NCI-H2107 (cell line): ENCODE measurements at places on chromosomes 5 and 9.

DNA sequence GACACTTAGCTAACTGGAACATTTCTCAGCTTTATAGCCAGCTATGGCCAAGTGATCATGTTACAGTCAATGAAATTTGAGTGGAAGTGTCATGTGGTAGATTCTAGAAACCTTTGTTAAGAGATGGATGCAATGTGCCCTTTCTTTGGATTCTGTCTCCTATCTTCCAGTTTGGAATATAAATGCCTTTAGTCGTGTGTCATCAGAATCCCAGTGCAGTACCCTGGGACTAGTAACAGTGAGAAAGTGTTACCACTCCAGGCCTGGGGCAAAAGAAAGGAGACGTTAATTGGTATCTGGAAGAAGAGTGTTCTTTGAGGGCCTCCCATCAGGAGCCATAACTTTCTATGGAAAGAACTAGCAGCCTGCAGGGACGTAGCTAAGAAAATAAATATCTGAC, 149.6 kb downstream of the SNX18 start:
- DNase-seq, result no peak

DNA sequence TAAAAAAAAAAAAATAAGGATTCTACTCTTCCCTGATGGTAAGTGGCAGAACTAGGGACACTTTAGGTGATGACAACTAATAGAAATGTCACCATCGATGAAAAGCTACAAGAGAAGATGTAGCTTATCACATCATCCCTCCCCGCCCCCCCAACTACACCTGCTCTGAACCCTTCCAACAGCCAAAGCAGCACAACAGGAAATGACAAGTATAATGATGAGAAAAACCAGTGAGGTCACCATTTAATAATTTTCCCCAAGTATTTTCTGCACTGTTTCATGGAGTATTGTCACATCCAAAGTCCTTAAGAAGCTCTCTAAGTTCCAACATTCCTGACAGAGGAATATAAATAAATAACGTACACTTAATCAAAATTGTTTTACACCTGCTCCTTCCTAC, 221.4 kb downstream of the EFNA5 start:
- DNase-seq, result no peak

GRCh38 chr9:132182314-132183091, 20.6 kb downstream of the NTNG2 start:
- no peak for DNase-seq

GRCh38 chr9:40913928-40914673, 214.4 kb downstream of the FOXD4L6 start:
- no peak for DNase-seq

GRCh38 chr5:16600397-16600796, 16.4 kb downstream of the RETREG1 start:
- DNase-seq, result no peak

DNA sequence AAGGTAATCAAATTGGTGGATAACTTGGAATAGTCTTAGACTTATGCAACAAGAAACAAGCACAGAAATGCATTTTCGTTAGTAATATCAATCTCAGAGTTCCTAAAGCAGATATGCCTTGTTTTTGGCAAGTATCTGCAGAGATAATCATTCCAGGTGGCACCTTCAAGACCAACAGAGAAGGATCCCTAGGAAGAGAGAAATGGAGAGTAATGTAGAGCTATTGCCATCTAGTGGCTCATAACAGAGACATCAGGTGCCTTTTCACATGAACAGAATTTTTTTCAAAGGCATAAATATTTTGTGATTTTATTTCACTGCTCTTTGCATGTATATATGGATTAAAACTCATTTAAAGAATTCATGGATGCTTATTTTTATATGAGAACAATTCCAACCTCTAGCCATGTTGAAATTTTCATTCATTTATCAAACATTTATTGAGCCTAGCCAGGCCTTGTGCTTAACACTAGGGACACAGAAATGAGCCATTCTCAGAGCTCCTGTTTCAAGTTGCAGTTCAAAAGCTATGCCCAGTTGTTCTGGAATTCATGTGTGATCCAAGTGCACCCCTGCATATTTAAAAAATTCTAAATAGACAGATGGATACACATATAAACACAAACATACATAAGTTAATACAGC, 117.5 kb upstream of the OR13F1 start:
- DNase-seq, result peak; percentile 3
